ENCODE measurements at places on chromosomes 3 and 15. TPM values are rescaled to one million over a fixed set of nuclear protein-coding genes. Genes with fewer than 3 reads are reported as not detected.

Gene DNASE1L3
- 0.35 TPM for total RNA-seq

Gene HRH1
- total RNA-seq = 7.5 TPM

Gene LTK
- total RNA-seq = not detected

Gene DCBLD2
- 60.8 TPM for total RNA-seq

Gene GRAMD2A
- total RNA-seq = 0.12 TPM

Gene GPR15
- total RNA-seq = not detected

Gene RETNLB
- total RNA-seq = not detected

Gene PRR20G
- total RNA-seq = not detected

Gene GP5
- under 0.01 TPM for total RNA-seq

Gene ZDHHC19
- total RNA-seq = not detected

Gene FBXO40
- not detected for total RNA-seq

Gene SKOR1
- under 0.01 TPM for total RNA-seq

Gene THRB
- total RNA-seq = 3.3 TPM

Gene IFRD2
- total RNA-seq = 34.2 TPM

Gene CAPN3
- 5.6 TPM for total RNA-seq

Gene IQCH
- total RNA-seq = 0.60 TPM

Gene CLDN16
- total RNA-seq = not detected

Gene OR5K4
- not detected for total RNA-seq

Gene TNFSF10
- total RNA-seq = not detected

Gene USP4
- total RNA-seq = 8.5 TPM

Gene CP
- total RNA-seq = not detected

Gene SNRPN
- total RNA-seq = 105 TPM

Gene IMPG2
- total RNA-seq = 0.17 TPM

Gene FBN1
- total RNA-seq = 785 TPM

Gene SLC27A2
- not detected for total RNA-seq

Gene RGMA
- 17.7 TPM for total RNA-seq

Gene AADACL2
- total RNA-seq = not detected

Gene SH2D7
- total RNA-seq = not detected

Gene NOP10
- 224 TPM for total RNA-seq

Gene OXSM
- total RNA-seq = 6.8 TPM

Gene STRA6
- 3.5 TPM for total RNA-seq

Gene CHRM5
- total RNA-seq = under 0.01 TPM

Gene PLA2G4E
- total RNA-seq = not detected
